ENCODE measurements at places on chromosomes 5 and 9. TPM values are rescaled to one million over a fixed set of nuclear protein-coding genes. Genes with fewer than 3 reads are reported as not detected.
A peak's percentile ranks its signal among the peaks of the same experiment; 100 is the strongest.

Gene ZBTB6
- 6.4 TPM for total RNA-seq

Gene SLC1A1
- not detected for total RNA-seq

Gene DOCK8
- total RNA-seq, result 19.7 TPM

Gene MSMP
- total RNA-seq, result not detected

Gene ROR2
- total RNA-seq, result 18.7 TPM

Gene AFAP1L1
- 0.29 TPM for total RNA-seq

Gene IFNK
- total RNA-seq, result not detected

Gene CETN3
- total RNA-seq, result 22.2 TPM

Gene EIF4E1B
- not detected for total RNA-seq

Gene FOXD4L4
- total RNA-seq, result not detected

Gene BTNL3
- total RNA-seq, result 10.5 TPM

Gene SLC36A3
- total RNA-seq, result not detected

Gene COL5A1
- 17.5 TPM for total RNA-seq

- DNase-seq, result no peak
Observed at GRCh38 chr9:95641586-95641985, 124.8 kb upstream of the PTCH1 start.

GRCh38 chr5:31156631-31157160 lies 36.8 kb upstream of the CDH6 start:
- no peak for DNase-seq

- no peak for DNase-seq
Observed at GRCh38 chr5:149358868-149359495, 1.1 kb downstream of the PCYOX1L start.

- no peak for DNase-seq
Observed at GRCh38 chr9:1217076-1217475, 166.9 kb downstream of the DMRT2 start.

- DNase-seq, result no peak
Observed at GRCh38 chr5:123858938-123859337, 347.0 kb downstream of the CSNK1G3 start.

GRCh38 chr5:169561893-169562292 lies 21.7 kb upstream of the SPDL1 start:
- DNase-seq, result peak; percentile 26

GRCh38 chr5:43274435-43275114 lies 38.6 kb downstream of the HMGCS1 start:
- DNase-seq, result peak; percentile 52

DNA sequence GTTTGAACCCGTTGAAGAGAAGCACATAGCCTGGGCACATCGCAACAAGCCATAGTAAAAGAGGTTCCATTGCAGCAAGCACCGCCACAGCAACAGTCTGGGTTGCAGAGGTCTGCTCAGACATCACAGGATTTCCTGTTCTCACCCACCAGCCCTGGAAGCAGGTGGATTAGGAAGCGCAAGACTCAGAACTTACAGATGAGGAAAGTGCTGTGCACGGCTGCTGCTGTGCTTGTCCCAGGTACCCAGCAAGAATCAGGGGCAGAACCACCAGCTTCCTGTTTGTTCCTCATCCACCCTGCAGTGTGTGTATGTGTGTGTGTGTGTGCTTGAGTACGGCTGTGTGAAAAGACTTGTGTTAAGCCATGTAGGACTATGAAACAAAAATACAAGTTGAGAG lies 124.7 kb upstream of the IRX2 start:
- DNase-seq, result no peak

GRCh38 chr9:133814586-133815208 lies 76.5 kb upstream of the SARDH start:
- DNase-seq, result no peak

GRCh38 chr9:124381170-124381945 lies 33.9 kb downstream of the PSMB7 start:
- no peak for DNase-seq

DNA sequence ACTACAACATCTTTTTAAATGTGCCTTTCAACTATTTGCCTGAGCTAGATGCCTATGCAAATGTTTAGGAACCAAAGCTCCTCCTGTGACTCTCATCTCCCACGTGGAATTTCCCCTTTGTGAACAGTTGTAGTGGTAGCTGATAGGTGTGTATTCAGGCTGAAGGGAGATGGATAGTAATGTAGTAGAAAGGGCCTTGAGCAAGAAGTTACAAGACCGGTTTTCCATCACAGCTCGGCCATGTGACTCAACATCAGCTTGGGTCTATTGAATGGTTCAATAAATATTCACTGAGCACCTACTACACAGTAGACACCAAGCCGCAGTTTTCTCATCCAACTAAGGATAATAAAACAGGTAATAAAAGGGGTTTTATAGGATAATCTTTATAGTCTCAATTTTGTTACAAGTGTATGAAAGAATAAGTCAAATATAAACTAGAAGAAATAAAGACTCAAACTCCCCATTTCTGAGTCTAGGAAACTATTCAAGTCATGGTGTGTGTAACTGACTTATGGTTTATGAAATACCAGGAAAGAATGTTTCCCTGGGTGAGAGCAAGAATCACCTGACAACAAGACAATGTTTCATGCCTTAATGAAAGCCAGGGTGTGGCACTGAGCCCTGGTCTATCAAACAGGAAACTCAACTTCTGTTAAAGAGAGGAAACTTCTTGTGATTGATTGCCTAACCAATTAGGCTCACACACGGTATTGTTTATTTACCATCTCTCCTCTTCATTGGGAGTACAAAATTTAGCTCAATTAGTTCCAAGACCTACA lies 187.1 kb upstream of the SPEF2 start:
- peak; percentile 74 for DNase-seq

- no peak for DNase-seq
Observed at GRCh38 chr9:20331095-20331685, 291.1 kb downstream of the MLLT3 start.

DNA sequence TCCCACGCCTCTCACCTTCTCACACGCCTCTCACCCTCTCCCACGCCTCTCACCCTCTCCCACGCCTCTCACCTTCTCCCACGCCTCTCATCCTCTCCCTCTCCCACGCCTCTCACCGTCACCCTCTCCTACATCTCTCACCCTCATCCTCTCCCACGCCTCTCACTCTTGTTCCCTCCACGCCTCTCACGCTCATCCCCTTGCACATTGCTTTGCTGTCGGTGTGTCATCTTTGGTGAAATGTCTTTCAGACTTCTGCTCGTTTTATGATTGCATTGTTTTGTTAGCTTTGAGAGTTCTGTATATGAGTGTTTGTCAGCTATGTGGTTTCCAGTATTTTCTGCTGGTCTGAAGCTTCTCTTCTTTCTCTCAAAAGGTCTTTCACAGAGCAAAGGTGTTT lies 102.7 kb downstream of the EHMT1 start:
- no peak for DNase-seq

- DNase-seq, result peak; percentile 66
Observed at GRCh38 chr9:129596541-129597331, 24.2 kb downstream of the C9orf50 start.

- no peak for DNase-seq
Observed at GRCh38 chr5:174303437-174304045, 258.0 kb downstream of the NSG2 start.

- no peak for DNase-seq
Observed at GRCh38 chr9:137953683-137954438, 76.3 kb downstream of the CACNA1B start.

DNA sequence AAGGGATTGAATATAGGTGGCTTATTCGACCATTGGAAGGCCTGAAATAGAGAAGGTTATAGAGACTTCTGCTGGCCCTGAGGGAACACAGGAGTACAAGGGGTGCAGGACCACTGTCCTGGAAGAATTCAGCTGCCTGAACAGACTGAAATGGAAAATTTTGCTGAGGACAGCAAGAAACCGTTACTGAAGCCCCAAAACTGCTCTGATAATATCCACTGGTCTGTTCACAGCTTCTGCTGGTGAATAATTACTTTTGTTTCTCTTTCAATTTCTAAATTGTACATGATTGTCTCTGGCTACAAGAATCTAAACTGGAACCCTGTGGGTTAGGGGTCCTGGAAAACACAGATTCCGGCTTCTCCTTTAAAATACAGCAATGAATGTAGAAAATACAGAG lies 218.5 kb upstream of the CDH12 start:
- DNase-seq, result no peak

GRCh38 chr9:109046346-109046745 lies 33.0 kb upstream of the CTNNAL1 start:
- DNase-seq, result no peak

DNA sequence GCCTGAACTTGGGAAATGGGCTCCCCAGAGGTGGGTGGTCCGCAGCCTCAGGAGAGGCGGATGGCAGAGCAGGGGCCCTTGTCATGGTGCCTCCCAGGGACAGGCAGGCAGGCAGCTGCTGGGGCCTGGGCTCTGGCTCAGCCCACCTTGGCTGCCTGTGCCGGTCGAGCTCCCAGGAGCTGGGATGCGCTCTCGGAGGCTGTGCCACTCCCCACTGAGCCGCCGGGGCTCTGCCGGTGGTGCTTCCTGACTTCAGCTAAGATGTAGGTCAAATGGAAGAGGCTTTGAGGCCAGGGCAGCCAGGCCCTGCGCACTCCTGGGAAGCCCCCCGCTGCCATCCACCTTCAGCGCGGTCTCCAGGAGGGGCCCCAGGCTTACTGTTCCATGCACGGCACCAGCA lies 41.0 kb downstream of the KCNT1 start:
- DNase-seq, result no peak

- no peak for DNase-seq
Observed at GRCh38 chr9:92706218-92706940, 36.4 kb upstream of the IPPK start.

DNA sequence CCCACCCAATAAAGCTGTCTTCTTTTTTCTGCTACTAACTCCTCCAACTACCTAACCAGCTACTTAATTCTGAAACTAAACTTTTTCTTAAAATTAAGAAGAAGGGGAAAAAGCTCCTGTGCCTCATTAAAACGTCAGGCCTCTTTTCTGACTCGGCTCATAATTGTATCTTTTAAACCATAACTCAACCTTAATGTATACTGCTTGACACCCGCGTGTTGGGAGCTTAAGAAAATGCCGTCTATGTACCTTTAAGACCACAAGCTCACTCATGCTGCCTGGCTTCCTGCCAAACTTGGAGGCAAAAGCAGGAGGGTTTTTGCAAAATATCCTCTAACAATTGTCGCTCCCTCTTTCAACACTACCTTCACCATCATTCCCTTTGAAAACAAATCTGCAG lies 5.0 kb downstream of the EBF1 start:
- DNase-seq, result peak; percentile 50

DNA sequence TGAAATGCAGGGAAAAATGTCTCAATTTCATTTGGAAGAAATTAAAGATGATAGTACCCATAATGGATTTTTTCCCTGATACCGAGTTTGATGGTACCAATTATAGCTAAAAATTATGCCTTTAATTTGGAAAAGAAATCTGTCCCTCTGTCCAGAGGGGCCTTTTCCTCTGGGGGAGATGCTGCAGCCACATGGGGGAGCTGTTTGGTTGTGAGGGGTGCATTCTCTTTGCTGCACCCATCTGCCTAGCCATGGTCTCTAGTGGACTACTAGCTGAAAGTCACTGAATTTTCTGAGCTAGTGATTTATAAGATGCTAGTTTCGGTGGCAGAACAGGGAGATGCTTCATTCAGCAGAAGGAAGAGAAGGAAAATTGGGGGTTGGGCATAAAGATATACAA lies 9.6 kb downstream of the SEC61B start:
- no peak for DNase-seq

DNA sequence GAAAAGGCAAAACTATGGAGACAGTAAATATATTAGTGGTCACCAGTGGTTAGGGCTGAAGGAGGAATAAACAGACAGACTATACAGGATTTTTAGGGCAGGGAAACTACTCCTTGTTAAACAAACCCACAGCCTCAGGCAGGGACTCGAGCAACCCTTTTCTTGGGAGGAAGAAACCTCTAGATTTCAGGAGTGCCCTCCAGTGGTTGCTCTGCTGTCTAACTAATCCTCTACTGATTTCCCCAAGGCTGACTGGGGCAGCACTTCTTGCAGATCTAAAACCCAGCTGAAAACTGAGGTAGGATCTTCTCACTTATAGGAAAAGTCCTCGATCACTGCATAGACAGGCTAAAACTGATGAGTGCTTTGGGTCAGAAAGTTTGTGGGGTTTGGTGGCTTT lies 176.8 kb downstream of the ISOC1 start:
- DNase-seq, result peak; percentile 4

DNA sequence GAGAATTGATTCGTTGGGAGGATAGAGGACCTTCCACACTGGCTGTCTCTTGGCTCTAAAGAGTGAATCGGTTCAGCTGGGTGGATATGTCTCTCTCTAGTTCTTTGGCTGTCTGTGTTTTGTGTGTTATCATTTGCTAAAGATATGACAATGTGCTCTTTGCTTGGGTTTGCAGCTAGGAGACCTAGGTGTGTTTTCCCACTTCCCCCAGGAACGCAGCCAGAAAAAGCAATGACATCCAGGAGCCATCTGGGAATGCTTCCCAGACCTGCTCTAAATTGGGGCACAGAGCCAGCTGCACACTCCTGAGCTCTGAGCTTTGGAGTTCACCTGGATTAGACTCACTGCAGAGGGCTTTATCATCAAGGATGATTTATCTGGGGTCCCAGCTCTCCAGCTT lies 12.8 kb upstream of the PDZD2 start:
- no peak for DNase-seq

- DNase-seq, result no peak
Observed at GRCh38 chr5:129672006-129672405, 75.9 kb upstream of the MINAR2 start.

Measured in stomach (tissue), 19 donors.